ENCODE measurements at places on chromosomes 7 and 10.

DNA sequence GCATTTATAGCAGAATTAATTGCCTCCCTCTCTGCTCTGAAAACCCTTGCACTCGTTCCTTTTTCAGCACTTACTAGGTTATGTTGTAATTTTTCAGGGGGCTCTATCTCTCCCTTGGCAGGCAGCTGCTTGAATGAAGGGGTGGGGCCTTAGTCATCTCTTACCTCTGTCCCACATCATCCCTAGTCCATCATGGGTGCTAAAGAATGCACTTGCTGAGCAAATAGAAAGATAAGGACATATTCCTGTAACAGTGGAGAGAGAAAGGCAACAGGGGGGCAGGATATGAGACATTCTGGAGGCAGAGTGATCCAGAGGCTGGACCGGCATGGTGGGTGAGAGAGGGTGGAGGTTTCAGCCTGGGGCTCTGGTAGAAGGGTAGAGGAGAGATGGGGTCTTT, 60.0 kb downstream of the MINDY4 start:
- no peak for DNase-seq

DNA sequence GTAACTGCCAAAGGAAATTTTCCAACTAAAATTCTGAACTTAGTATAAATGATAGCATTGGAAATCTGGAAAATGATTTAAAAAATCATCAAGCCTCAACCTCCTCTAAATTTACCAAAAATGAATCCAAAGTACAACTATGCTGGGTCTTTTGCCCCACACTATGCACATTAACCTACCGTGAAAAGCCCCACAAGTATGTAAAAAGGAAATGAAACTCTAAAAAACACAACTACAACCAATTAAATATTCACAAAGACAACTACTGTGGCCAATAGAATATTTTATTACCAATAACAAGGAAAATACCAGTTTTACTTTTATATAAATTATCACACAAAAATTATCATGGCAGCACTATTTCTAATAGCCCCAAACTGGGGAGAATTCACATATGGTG, 19.3 kb downstream of the EIF3A start:
- DNase-seq: no peak

DNA sequence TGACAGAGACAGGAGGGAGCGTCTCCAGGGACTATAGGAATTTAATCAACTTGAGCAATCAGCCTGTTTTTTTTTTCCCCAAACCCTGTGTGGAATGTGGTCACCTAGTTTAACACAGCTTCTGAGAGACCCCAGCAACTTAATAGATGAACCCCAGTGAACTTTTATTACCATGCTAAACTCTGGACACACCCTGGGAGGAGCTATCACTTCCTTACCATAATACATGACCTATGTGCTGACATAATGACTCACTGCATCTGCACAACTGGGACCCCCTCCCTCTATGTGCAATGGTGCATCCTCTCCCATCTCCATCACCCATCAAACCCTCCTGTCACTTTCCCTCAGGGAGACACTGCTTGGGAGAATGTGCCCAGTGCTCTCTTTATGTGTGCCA, 83.7 kb downstream of the EPC1 start:
- DNase-seq: no peak

DNA sequence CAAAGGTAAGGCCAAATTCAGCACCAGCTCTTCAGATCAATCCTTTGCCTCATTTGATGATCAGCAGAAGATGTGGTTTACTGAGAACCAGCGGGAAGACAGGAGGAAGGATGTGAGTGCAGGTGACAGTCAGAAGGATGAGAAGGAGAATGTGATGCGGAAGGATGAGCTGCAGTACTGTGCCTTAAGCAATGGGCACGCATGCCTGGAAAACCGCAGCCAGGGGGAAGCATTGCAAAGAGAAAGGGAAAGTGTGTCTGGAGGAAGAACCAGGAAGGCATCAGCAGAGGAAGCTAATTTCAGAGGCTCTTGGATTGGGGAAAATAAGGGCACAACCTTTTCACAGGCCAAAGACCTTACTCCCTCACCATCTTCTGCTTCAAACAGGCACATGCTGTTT, 25.7 kb downstream of the C10orf71 start:
- no peak for DNase-seq

- DNase-seq: no peak
Measured at GRCh38 chr7:37083311-37084096, 359.2 kb upstream of the AOAH start.

GRCh38 chr10:14259696-14260566, 70.8 kb downstream of the FRMD4A start:
- no peak for DNase-seq

- no peak for DNase-seq
Measured at GRCh38 chr7:2213551-2214215, 19.1 kb downstream of the MAD1L1 start.

DNA sequence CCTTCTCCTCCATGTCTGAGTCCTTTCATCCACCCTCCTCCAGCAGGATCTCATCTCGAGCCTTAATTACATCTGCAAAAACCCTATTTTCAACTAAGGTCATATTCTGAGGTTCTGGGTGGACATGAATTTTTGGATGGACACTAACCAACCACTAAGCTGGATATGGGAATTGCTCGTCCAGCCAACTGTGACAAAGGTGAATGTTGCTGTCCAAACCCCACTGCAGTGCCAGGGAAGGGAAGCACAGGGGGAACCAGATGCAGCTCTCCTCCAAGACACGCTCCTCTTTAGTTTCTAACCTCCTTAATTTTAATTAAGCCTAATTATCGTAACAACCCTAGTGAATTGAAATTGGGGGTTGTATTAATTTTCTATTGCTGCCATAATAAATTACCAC, 65.1 kb upstream of the EBF3 start:
- DNase-seq: no peak

GRCh38 chr10:134247-135131, 766 bp upstream of the ZMYND11 start:
- peak; percentile 26 for DNase-seq

- no peak for DNase-seq
Measured at GRCh38 chr10:52212062-52212461, 102.0 kb upstream of the DKK1 start.

DNA sequence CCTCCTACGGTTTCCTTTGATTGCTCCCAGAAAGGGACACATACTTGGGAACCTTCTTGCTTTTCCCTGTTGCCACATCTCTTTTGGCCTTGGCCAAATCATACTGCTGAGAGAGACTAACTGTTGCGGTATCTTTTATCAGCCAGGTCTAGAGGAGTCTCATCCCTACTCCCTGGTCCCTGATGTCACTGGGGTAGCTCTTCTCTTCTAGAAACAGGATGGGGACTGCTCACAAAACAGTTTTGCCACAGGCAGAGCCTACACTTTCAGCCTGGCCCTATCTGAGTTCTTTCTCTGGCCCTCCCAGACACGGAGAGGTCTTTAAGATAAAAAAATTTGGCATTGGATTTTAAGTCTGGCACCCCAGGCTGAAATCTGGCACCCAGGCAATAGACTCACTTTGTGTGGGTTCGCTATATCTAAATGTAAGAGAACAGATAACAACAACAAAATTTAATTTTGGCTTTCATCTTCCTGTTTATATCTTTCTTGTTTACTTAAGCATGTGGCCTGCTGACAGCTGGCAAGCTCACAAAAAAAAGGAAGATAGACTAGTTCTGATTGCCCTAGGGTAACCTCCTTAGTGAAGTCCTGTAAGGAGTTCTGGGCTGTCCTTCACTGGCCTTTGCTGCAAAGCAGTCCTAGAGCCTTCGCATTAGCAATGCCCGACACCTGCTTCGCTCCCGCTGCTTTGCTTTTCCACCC, 228.3 kb upstream of the NPVF start:
- DNase-seq: no peak

DNA sequence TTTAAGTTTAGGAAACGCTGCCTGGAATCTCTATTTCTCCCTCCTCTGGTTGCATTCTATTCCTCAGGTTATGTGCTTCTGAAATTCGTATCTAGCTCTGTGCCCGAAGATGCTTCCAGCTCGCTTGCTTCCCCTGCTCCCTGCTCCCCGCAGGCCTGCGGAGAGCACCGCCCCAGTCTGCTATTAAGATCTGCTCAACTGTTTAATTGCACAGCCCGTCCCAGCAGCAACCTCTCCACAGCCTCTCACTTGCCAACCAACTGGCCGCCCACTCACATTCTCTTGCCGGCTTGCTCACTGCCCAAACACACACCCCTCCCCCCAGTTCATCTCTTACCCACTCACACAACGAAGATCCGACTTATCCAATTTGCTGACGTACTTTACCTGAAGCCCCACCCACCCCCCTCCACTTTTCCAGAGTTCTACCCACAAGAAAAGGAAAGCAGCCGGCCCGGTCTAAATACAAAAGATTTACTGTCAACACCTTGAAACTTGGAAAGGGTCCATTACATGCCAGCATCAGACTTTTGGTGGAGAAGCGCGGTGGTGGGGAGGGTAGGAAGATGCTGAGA, 167.3 kb upstream of the KLF14 start:
- DNase-seq: no peak

DNA sequence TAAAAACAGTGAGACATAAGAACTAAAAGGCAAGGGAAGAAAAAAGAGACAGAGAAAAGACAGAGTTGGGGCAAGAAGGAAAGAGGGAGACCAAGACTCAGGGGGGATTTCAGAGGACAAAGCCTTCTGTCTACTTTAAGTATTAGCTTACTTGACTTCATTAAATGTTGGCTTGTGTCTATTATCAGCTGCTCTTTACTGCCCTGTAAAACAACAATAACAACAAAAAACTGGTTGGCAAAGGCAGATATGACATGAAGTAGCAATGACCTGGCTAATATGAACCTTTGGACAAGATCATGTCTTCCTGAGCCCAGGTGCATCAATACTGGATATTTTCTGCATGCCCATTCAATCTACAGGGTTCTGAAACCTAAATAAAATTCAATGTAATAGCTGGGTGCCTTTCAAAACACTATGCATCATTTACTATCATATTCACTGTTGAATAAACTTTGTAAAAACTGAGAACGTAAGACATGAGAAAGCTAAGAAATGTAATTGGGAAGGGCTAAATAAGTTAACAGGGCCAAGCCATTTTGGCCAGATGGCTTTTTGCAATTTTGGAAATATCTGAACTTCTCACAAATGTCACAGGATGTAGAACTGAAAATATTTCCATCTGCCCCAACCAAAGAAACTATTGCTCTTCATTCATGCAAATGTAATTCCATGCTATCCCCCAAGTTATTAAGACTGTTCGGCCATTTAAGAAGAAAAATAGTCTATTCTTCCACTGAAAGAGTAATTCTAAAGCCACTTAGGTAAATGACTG, 49.4 kb downstream of the LRRN3 start:
- DNase-seq: no peak

DNA sequence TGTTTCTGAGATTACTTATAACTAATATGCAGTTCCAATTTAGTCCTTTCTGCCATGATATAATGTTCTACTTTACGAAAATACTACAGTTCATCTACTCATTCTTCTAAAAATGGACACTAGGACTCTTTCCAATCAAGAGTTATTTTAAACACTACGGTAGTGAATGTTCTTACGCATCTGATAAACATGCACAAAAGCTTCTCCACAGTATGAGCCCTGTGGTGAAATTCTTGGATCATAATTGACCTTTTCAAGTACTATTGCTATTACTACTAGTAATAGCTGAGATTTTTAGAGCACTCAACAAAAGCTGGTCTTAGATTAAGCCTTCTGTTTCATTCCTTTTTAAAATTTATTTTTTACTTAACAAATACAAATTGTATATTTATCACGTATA, 106.4 kb downstream of the CH25H start:
- no peak for DNase-seq

- no peak for DNase-seq
Measured at GRCh38 chr7:132354527-132354926, 221.7 kb downstream of the PLXNA4 start.

DNA sequence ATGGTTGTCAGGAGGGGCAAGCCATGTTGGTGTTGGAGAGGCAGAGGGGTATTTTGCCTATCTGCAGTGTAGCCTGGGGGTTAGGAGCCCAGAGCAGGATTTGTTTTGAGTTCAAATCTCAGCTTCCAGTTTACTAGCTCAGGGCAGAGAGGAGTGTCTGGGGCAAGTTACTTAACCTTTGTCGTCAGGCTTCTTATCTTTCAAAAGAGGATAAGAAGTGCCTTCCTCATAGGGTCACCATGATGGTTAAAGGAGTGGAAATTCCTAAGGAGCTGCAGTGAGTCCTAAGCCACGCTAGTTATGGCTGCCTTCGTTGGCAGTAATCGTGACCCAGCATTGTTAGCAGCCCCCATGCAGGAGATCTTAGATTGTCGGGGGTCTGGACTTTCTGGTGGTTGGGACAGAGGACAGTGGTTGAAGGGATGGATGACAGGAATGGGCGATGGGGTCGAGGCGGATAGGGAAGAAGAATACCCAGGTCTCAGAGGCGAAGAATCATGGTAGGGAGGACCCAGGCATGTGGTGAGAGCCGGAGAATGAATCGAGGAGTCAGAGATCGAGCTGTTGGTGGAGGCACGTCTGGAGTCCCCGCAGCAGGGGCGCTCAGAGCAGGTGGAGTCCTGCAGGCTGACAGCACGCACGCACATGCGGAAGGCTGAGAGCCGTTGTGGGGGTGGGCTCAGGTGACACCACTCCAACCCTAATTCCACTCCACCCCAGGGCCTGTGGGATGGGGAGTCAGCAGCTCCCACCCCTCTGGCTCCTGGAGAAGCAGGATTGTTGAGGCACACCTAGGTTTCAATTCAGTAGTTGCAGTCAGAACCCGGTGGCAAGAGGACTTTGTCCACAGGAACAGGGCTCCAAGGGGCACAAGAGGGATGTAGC, 11.6 kb downstream of the ADCK2 start:
- no peak for DNase-seq

- DNase-seq: no peak
Measured at GRCh38 chr7:132805766-132806165, 229.5 kb upstream of the PLXNA4 start.

GRCh38 chr7:103396471-103396870, 49.0 kb downstream of the PSMC2 start:
- DNase-seq: no peak

GRCh38 chr7:42181566-42181965, 55.4 kb downstream of the GLI3 start:
- DNase-seq: no peak

DNA sequence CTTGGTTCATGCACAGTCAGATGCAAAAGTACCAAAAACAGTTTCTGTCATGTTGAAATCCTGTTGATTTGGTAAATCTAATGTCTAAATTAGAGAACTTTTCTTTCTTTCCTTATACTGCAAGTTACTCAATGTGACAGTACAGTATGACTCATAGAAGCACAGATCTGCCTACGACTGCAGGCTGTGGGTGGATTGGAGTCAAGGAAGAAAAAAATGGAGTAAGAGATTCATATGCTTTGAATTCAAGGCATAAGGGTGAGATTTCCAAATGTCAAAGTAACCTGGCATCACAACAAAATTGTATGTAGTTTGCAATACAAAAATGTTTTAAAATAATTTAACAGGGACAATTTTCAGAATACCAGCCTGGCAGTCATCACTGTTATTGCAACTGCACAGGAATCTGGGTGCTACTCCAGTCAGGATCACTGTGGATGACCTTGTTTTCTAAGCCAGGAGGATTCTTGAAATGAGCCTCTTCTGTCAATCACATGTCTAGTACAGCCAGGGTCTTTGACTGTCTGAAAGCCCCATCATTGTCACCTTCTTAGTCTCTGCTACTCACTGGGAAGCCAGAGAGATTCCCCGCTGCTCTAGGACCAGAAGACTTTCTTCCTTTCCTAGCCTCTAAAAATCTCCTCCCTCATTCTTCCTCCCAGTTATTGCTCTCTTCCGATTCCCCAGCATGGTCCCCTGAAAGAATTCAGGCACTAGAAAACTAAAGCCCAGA, 83.6 kb downstream of the CD36 start:
- no peak for DNase-seq

Data from activated T-cell treated with anti-CD3 and anti-CD28 coated beads for 48 hours (primary cell).